ENCODE measurements at places on chromosomes 4 and X.

- no peak for DNase-seq
These were observed 57.8 kb upstream of the BEND2 start for GRCh38 chrX:18278449-18278848.

GRCh38 chr4:42308247-42308646 lies 89.0 kb upstream of the SHISA3 start:
- no peak for DNase-seq

DNA sequence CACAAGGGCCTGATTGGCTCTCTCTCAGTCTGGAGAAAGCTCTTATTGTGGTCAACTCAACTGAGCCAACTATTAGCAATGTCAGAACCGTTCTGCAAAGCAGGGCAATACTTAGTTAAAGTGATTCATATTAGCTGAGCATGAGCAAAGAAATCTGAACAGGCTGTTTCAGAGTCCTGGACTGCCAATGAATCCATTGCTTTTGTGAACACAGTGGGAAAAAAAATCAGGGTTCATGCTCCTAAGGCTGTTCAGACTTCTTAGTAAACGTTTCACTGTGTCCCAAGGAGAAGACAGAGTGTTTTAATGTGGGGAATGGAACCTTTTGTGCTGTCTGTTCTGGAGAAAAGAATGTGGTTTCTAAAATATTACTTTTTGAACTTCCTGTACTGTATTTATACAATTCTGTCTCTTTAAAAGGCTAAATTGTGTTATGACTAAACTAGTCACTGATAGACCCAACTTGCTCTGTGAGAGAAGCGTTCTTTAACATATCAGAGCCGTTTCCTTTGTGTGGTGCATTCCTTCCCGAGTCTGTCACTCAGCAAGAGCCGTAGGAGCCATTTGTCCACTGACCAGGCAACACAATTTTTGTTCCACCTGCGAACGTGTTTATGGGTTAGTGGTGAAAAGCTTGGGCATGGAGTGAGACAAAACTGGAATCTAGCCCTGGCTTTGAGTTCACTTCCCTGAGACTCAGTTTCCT lies 366.1 kb downstream of the FBXO8 start:
- DNase-seq: peak; percentile 73

- DNase-seq: peak; percentile 53
These were observed 680.4 kb downstream of the DMD start for GRCh38 chrX:32530802-32531403.

DNA sequence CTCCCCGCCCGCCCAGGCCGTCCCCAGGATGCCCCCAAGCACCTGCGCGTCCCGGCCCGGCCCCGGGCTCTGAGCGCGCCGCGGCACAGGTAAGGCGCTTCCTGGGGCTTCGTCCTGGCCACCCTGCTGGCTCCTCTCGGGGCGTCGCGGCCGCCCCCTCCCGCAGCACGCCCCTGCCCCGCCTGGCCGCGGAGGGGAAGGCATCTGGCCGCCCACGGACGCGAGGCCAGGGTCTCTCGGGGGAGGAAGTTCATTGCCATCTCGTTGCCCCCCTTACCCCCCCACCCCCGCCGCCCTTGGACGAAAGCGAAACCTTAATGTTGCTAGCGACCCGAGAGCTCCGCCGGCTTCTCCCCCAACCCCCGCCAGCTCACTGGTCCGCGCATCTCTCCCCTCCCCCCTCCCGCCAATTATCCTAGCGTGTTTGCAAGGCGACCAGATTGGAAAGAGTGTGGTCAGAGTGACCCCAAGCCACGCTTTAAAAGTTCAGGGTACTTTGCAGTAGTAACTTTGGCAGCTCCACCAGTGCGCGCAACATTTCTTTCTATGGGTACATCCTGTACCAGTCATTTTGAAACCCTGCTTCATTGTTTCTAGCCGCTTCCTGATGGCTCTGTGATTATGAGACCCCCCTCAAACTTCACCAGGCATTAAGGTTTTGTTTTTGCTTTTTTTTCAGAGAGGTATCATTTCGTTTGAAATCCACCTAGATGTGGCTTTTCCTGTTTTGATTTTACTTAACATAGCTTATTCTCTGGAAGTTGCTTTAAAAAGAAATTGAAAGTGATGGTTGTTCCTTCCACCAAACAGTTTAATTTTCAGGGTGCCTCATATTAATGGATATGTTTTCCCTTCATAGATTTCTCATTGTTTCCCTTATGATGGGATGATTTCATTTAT lies 626 bp downstream of the TBC1D1 start:
- DNase-seq: peak; percentile 46
